ENCODE measurements at places on chromosomes 12 and 14.

GRCh38 chr14:65803885-65804284 lies 391.4 kb downstream of the FUT8 start:
- DNase-seq, result no peak

DNA sequence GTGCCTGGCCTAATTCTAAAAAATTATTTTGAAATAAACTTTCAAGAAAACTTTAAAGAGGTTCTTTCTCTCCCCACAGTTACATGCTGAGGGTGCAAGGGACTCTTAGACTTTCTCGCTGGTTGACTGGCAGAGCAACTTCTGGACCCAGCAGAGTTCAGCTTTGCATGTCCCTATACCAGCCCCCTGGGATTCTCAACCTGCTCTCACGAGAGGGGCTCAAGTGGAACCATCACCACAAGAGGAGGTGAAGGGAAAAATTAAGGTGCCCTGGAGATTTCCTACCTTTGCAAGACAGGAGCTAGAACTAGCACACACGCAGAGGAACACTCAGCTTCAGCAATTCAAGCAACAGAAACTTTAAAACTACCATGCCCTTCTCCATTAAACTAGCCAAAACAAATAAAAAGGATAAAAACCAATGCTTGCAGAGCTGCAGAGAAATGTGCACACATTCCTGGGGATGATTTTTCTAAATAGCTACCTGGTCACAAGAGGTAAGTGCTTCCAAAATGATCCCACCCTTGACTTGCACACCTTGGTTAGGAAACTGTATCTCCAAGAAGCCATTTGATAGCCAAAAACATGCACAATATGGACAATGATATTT lies 2.5 kb downstream of the HVCN1 start:
- DNase-seq, result no peak

DNA sequence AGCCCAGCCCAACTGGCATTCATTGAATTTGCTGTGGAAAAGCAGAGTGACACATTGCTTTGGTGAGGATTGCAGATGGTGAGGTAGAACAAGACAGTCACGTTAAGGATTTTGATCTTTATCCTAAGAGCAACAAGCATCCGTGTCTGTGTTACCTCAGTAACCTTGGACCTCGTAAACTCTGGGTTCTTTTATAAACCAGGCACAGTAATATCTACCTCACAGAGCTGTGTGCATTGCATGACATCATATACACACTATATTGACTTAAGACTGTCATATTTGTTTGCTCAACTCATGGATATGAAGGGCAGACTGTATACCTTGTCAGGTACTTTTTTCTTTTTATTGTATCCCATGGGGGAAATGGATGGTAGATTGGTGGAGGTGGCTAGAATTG lies 156.2 kb downstream of the ETV6 start:
- no peak for DNase-seq

GRCh38 chr12:11830307-11830801 lies 180.9 kb downstream of the ETV6 start:
- no peak for DNase-seq

GRCh38 chr12:2733493-2734355 lies 61.0 kb upstream of the FKBP4 start:
- DNase-seq, result no peak

- no peak for DNase-seq
Observed at GRCh38 chr12:106585521-106586277, 2.9 kb downstream of the RFX4 start.

DNA sequence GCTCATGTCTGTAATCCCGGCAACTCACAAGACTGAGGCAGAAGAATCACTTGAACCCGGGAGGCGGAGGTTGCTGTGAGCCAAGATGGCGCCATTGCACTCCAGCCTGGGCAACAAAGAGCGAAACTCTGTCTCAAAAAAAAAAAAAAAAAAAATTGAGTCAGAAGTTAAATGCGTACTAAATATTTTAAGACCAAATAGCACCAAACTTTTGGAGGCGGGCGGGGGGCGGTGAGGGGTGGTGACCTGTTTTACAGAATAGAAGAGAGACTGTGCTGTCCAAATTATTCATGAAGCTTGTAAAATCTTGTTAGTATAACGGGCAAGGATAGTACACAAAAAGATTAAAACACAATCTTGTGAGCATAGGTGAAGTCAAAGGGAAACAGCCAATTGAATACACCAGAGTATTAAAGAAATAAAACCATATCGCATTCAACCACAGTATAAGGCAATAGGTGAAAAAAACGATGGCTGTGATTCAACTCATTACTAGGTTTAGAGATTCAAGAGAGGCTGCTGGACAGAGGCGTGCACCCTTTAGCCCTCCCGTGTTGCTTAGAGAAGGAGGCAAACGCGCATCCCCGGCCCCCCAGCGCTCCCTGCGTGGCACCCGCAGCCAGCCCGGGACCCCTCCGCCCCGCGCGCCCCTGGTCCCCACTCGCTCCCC lies 571 bp downstream of the ZNF891 start:
- no peak for DNase-seq

- DNase-seq, result peak; percentile 96
Observed at GRCh38 chr14:20454516-20455354, at the start of the genes APEX1 and OSGEP. Gene APEX1, plus strand, starts transcription at chr14:20455226. Its CDS starts 420 bp downstream, at chr14:20455646. Gene OSGEP, minus strand, starts transcription at chr14:20454812. Its CDS starts 129 bp downstream, at chr14:20454683.

- DNase-seq, result no peak
Observed at GRCh38 chr12:44697511-44697910, 178.6 kb downstream of the NELL2 start.

- no peak for DNase-seq
Observed at GRCh38 chr12:52582486-52582885, 8.8 kb upstream of the KRT74 start.

DNA sequence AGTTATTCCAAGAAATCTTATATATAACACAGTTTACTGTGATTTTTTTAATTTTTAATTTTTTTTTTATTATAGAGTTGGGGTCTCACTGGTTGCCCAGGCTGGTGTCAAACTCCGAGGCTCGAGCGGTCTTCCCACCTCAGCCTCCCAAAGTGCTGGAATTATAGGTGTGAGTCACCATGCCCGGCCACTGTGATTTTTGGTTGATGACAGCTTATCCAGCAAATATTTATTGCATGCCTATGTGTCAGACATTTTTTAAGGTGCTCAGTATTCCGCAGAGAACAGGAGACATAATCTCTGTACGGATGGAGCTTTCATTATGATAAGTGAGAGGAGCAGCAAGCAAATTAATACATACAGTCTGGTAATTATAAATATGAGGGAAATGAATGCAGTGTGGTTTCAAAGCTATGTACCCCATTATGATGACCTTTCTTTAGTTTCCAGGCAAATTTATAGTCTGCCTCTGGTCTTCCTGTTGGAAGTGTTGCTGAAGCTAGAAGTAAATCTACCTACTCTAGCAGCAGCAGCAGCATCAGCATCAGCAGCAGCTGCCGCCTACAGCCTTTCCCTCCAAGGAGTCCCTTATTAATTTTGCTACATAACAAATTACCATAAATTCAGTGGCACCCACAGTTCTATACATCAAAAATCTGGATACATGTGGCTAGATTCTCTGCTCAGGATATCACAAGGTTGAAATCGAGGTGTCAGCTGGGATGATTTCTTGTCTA lies 32.3 kb downstream of the FRS2 start:
- DNase-seq, result no peak

DNA sequence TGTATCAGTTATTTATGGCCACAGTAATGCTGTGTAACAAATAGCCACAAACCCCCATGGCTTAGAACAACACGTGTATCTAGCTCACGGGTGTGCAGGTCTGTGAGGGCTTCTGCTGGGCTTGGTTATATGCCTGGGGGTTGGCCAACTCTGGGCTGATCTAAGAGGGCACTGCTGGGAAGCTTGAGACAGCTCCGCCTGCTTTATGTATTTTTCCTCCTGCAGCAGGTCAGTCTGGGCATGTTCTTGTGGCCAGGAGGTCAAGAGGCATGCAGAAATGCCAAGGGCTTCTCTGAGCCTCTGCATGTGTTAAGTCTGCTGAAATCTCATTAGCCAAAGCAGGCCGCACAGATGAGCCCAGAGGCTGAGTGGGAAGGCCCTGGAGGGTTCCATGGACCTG lies 105.8 kb downstream of the ZNF664 start:
- no peak for DNase-seq

DNA sequence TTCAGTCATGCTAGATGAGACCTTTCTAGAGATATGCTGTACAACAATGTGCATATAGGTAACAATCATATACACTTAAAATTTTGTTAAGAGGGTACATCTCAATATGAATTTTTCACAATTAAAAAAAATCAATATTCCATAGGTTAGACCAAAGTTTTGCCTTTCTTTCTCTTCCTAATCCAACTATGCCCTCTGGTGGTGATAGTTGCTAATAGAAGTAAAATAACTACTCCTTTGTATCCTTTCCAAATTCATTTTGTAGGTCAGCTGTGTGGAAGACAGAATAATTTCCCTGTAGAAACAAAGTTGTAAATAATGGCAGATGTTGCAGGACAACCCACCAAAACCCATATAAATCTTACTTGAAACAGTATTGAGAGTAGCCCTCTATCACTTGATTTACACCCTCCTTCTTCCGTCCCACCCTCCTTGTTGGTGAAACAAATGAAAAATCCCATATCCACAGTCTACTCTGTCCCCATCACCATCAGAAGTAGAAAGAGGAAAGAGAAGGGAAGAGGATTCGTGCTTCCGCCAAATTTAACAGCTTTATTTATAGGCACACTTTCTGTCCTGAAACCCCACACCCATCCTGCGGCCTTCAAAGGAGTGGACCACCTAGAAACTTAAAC lies 34.2 kb upstream of the KICS2 start:
- DNase-seq, result peak; percentile 14

- no peak for DNase-seq
Observed at GRCh38 chr14:91326514-91327249, 82.2 kb upstream of the GPR68 start.

- no peak for DNase-seq
Observed at GRCh38 chr12:51434305-51434704, 9.7 kb downstream of the SLC4A8 start.

GRCh38 chr14:24036169-24036962 lies 15.4 kb upstream of the CARMIL3 start:
- DNase-seq, result peak; percentile 51

DNA sequence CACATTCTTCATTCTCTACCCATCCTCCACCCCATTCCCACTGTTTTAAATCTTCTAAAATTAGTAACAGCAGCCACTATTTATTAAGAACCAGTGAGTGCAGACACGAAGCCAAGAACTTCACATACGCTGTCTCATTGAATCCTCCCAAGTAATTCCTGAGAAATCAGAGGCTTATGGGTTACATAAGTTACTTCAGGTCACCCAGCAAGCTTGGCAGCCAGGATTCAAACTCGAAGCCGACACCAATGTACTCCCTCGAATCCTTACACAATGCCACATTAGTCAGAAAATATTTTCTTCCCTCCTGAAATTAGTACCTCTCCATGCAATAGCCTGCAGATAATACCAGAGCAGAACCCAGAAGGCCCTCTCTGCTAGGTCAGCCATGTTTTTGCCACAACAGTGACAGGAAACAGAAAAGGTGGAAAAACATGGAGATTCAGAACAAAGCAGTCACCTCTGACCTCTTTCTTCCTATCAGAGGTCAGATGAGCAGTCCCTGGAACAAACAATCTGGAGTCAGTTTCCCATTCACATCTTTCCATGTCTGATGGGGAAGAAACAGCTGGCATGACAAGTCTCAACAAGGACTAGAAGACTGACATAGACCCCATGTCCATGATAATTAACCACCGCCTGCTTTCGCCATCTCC lies 16.4 kb downstream of the NID2 start:
- no peak for DNase-seq

GRCh38 chr14:55580470-55581341 lies 699 bp downstream of the KTN1 start:
- peak; percentile 6 for DNase-seq

- DNase-seq, result no peak
Observed at GRCh38 chr14:59354666-59355065, 110.5 kb downstream of the GPR135 start.

DNA sequence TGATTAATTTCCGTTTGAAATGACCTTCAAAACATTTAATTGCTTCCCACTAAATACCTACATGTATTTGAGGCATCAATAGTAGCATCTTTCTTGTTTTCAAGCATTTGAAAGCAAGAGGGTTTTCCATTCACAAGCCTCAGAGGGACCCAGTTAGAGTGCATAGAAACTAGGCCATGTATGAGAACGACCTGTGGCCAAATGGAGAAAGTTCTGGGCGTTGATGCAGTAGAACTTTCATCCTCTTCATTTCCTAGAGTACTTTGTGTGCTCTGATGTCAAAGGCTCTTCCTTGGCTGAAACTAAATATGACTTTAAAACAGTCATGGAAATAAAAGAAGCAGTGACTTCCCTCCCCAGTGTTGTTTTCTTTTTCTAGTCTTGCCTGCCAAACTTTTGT lies 944 bp upstream of the DHRS7 start:
- no peak for DNase-seq

DNA sequence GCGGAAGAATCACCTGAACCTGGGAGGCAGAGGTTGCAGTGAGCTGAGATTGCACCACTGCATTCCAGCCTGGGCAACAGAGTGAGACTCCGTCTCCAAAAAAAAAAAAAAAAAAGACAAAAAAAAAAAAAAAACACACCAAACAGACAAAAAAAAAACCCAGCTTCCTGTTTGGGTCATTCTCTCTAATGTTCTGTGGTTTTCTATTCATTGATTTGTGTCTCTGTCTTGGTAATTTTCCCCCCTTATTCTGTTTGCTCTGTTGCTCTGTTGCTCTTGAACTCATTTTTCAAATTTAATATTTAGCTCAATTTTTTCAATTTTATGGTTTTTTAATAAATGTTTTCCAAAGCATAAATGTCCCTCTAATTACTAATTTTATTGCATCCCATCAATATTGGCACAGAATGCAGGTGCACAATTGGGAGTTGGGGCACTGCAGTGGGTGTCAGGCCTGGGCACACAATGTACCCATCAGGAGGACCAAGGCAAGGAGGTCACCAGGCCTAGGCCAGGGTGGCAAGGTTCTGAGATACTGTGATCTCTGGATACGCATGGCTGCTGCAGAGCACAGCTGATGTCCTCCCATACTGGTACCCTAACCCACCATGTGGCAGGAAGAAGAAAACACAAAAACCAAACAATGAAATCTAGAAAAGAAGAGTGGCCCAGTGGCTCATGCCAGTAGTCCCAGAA lies 8.0 kb upstream of the GNPTAB start:
- DNase-seq, result no peak

DNA sequence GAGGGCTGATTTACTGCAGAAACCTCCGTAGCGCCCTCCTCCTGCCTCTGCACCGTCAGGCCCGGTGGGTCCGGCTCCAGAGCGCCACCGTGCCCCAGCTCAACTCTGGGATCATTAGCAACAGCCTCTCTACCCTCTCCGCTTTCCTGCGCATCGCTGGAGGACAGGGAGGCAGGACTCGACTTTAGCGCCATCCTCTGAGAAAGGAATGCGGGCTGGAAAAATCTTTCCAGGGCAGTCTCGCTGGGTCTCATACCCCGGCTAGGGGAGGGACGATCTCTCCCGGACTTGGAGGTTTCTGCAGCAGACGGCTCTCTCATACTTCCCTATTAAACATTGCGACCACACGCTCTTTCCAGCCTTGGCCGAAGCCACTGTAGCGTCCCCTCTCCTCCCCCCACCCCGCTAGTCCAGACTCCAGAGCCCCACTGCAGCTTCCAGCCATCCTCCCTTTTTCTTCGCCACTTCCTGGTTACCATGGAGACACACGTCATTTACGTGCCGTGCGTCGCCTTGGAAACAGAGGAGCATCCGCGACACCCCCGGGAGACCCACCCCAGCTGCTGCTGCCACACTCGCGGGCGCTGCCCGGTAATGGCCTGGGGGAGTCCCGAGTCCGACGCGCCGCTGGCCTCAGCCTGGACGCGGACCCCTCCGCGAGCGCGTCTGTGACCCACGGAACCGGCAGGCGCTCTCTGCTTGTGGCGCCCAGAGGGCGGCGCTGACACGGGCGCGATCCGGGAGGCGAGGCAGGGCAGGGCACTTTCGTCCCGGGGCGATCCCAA lies at the start of gene CCDC184:
Gene CCDC184, plus strand, starts transcription at position 554 of the 785 bp plus-strand sequence. CDS start 479 bp downstream, outside the sequence.
- DNase-seq, result peak; percentile 46

Measured in activated CD4-positive, alpha-beta T cell treated with anti-CD3 and anti-CD28 coated beads for 24 hours (primary cell).